ENCODE measurements at places on chromosomes 6 and 20.

- DNase-seq = no peak
These were observed 40.8 kb downstream of the ZFAND3 start for GRCh38 chr6:37860226-37860839.

DNA sequence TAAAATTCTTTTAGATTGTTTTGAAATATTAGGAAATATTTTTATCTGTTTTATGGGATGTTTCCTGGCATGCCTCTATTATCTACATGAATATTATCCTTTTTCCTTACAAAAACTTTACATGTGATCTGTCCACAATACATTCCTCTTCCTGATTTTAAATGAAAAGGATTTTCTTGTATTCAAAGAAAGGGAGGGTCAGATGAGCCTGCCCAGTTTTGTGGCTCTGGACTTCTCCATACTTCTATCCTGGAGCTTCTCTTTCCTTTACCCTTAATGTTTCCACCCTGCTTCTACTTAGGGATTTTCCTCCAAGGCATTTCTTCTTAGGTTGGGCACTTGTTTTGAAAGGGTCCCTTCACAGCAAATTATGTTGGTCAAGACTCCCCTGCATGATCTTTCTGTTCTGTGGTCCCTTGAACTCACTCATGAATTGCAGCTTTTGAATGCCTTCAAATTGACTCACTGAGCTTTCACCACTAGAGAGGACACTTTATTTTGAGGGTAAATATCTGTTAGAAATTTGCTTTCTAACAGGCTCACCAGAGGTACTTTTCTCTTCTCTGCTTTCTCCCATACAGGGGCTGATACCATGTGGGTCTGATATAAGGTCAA lies 104.9 kb downstream of the CENPW start:
- DNase-seq = no peak

DNA sequence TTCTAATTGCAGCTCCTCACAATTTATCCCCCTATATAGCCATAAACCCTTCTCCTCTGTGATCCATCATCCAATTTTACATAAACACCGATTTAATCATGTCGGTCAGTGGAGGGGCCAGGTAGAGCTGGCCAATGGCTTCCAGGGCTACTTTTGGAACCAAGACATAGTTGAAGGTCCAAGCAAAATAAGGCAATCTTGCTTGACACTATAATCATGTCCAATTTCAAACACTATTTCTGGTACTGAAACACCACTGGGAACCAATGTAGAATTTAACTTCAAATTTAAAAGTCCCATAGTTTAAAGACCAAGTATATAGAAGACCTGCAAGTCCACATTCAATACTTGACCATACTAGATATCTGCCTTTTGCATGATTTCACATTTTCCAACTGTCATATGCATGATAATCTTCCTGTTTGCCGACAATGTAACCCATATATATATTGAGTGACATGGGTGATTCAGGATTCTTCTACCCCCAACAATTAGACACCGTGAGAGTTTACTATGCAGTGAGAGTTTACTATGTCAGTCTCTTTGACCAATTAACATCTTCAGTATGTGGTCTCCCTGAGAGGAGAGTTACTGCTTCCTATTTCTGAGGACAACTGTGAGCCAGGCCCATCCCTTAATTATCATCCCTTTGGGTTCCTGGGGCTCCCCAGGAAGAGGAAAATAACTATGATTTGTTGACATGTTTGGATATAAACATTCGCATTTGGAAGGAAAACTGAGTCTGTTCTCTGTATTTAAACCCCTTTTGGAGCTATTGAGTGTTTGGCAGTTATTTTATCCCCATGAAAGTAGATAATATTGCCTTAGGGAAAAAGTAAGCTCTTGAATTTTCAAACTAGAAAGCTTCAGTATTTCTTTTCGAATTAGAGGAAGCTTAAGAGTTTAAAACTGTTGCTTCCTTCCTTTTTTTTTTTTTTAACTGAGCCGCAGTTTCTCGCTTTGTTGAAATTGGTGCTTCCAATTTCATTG lies 31.8 kb downstream of the SAMD3 start:
- no peak for DNase-seq

DNA sequence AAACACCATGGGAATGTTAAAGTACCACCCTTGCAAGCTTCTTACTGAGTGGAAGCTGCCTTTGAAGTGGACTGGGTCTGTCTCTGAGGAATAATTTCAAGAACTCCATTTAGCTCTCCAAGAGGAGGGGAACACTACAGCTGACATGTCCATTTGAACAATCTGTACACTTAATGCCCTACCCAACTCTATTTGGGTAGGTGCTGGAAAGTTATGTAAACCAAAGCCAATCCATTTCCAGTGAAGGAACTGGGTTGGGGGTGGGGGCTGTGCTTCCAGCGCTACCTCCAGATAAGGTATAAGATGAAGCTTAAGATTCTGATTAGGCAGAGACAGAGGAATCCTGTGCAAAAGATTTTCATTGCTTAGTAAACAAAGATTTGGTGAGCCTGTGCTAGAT lies 122.0 kb downstream of the TCP11 start:
- DNase-seq = no peak

DNA sequence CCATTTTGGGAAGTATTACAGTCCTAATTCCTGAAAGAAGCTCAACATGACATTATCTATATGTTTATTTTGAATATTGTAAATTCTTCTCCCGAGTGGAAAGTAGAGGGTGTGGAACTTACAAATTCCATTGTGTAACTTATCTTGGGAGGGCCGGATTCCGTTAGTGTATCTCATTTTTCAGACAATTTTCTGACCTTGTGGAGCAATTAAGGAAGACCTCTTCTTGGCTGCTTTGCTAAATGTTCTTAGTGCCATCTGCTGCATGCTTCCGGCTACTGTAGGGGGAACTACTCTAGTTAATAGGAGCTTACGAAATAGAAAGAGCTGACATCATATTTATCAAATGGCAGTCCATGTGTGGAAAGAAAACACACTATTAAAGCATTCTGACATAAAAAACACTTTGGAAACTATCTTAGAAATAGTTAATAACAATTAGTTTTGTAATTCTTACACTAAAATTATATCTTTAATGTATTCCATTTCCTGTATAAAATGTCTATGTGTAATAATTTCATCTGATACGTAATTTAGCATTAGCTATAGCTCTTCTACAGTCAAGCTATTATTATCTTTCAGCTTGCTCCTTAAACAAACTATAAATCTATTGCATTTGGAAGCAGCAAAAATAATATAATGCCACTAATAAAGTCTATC lies 41.5 kb upstream of the KCNQ5 start:
- DNase-seq = no peak

DNA sequence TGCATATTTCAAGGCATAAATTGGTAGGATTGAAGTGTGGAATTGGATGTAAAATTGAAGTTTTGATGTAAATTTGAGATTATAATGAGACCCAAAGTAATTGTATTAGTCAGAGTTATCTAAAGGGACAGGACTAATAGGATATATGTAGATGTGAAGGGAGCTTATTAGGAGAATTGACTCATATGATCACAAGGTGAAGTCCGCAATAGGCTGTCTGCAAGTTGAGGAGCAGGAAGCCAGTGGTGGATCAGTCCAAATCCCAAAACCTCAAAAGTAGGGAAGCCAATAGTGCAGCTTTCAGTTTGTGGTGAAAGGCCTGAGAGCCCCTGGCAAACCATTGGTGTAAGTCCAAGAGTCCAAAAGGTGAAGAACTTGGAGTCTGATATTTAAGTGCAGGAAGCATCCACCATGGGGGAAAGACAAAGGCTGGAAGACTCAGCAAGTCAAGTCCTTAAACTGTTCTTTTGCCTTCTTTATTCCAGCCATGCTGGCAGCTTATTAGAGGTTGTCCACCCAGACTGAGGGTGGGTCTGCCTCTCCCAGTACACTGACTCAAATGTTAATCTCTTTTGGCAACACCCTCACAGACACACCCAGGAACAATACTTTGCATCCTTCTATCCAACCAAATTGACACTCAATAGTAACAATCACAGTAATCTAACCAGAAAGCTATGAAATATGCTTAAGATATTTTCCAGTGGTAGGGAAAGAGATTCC lies 442.6 kb upstream of the PTCHD4 start:
- DNase-seq = no peak

GRCh38 chr20:48616481-48616880 lies 211.3 kb downstream of the PREX1 start:
- no peak for DNase-seq

DNA sequence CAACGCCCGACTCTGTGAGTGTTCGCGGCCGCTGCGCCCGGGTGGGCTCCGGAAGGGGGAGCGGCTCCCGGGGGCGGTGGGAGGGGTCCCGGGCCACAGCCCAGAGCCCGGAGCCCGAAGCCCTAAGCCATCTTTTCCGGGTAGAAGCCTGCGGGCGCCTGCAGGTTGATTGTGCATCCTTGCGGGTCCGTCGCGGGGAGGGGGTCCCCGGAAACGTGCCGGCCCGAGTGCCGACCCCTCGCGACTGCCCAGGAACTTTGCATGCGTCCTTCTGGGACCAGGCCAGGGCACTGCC lies 413 bp downstream of the PTPRA start:
- DNase-seq = no peak

DNA sequence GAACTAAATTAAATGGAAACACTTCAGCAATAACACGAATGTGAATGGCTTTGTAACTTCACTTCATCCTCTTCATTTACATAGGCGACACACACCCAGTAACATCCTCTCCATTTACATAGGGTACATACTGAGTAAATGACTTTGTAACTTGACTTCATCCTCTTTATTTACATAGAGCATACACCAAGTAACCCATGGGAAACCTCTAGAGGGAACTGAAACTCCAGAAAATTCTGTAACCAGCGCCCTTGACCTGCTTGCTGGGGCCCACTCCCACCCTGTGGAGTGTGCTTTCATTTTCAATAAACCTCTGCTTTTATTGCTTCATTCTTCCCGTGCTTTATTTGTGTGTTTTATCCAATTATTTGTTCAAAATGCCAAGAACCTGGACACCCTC lies 81.6 kb upstream of the OPRM1 start:
- DNase-seq = no peak

- DNase-seq = no peak
These were observed 3.9 kb upstream of the PHACTR3 start for GRCh38 chr20:59600472-59600871.

GRCh38 chr6:11343963-11344723 lies 111.7 kb upstream of the NEDD9 start:
- DNase-seq = no peak

GRCh38 chr6:132234356-132234755 lies 166.9 kb downstream of the MOXD1 start:
- no peak for DNase-seq

- no peak for DNase-seq
These were observed 256.0 kb downstream of the CDKAL1 start for GRCh38 chr6:20790032-20790791.

GRCh38 chr6:131258010-131258652 lies 122.9 kb downstream of the AKAP7 start:
- no peak for DNase-seq

DNA sequence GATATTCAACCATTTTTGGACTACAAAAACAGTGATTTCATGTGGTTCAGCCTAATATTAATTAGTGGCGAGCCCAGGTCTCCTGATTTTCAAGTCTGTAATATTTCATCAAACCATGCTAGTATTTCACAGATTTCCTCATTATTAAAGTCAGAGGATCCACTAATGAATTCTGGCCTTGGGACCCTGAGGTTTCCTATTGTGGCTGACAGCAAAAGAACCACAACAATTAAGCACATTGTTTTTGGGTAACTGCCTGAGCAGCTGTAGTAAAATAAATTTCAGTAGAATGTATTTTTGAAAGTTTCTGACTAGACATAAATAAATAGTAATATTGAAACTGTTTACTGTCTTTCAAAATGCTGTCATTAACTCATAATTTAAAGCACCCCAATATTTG lies 630.7 kb upstream of the MMS22L start:
- DNase-seq = no peak

DNA sequence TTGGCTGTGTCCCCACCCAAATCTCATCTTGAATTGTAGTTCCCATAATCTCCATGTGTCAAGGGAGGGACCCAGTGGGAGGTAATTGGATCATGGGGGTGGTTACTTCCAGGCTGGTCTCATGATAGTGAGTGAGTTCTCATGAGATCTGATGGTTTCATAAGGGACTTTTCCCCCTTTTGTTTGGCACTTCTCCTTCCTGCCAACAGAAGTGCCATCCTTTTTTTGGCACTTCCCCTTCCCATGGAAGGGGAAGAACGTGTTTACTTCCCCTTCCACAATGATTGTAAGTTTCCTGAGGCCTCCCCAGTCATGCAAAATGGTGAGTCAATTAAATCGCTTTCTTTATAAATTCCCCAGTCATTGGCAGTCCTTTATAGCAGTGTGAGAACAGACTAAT lies 18.0 kb upstream of the PI3 start:
- DNase-seq = no peak

DNA sequence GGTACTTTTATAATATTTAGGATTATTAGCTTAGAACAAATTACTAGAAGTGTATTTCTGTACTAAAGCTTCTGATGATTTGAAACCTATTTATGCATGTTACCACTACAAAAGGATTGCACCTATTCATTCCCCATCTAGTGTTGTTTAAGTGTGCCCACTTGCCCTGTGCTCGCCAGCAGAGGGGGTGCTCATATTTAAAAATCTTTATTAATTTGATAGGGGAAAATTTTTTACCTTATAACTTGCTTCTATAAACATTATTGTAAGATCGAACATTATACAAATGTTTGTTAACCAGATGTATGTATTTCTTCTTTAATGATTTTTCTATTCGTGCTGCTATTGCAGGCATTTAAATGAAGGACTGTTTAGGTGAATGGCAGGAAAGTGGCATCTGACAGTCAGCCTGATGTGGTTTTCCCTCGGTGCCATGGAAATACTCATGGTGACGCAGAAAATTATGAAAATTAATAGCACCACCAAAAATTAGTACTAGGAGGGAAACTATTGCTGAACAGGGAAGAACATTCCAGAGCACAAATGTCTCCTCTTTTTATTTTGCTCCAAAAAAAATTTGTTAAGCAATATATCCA lies 44.1 kb upstream of the FNDC1 start:
- DNase-seq = no peak

DNA sequence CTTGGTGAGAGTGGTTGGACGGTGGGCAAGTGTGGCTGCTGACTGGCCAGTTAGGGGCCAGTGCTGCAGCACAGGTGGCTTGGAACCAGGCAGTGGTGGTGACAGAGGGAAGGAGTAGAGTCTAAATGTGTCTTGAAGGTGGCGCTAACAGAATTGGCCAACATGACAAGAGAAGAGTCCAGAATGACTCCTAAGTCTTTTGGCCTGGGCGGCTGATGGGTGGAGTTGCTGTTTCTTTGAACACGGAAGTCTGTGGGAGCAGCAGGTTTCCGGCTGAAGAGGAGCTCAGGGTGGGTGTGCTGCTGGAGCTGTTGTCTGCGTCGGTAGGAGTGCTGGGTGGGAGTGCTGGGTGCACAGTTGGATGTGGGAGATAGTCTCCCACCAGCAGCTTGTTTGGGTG lies 10.1 kb downstream of the LSM14B start:
- DNase-seq = no peak

- DNase-seq = no peak
These were observed 151.4 kb downstream of the ID4 start for GRCh38 chr6:19988555-19988954.

- no peak for DNase-seq
These were observed 389.2 kb downstream of the CD83 start for GRCh38 chr6:14506656-14507246.

DNA sequence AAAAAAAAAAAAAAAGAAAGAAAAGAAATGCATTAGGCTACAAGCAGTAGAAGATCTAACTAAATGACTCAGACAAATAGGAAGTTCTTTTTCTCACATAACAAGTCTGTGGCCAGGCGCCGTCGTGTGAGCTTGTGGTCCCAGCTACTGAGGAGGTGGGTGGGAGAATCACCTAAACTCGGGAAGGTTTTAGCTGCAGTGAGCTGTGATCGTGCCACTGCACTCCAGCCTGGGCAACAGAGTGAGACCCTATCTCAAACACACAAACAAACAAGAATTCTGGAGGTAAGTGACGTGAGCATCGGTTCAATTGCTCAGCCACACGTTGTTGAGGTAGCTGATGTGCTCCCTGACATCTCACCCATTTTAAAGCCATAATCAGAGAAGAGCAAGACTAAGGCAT lies 37.9 kb upstream of the SLC23A2 start:
- DNase-seq = no peak
